ENCODE measurements at places on chromosomes 7 and 10.

GRCh38 chr7:24403557-24403956 is 119.6 kb downstream of the NPY start:
- DNase-seq, result no peak

GRCh38 chr10:133141144-133141957 is 18.7 kb upstream of the KNDC1 start:
- DNase-seq, result no peak

DNA sequence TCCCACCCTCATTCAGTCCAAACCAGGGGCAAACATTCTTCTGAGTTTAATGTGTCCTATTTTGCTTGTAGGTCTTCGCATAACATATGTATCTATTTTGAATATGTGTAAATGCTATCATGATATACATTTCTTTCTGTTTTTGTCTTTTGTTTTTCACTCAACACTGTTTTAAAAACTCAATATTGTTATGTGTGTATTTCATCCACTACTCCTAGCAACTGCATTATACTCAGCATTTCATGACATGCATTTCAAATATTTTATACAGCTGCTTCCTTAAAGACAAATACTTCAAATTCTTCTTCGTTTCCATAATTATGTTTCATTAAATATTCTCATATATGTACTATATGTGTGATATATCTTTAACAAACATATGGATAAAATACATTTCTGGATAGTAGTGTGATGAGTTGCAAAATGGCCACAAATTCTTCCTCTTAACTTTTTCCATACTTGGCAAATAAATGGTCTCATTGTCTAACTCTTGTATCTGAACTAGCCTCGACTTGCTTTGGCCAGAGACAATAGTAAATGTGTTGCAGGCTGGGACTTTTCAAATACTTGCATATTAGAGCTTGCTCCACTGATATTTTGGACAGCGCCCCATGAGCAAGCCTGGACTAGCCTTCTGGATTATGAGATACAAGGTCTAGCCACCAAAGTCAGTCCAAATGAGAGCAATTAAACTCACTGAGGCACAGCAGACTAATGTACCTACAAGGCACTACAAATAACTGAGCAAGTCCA is 539.7 kb upstream of the KCND2 start:
- DNase-seq, result no peak

DNA sequence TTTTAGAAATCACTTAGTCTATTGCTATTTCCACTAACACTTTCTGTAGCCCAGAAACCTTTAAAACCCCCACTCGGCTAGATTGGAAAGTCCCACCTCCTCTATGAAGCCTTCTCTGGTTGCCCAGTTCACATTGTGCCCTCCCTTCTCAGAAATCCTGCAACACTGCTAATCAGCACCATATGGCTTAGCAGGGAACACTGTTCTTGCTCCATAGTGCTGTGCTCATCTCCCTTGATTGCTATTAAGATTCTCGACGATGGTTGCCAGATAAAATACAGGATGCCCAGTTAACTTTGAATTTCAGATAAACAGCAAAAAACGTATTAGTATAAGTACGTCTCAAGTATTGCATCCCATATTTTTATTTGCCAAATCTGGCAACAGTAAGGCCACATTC is 40.1 kb upstream of the XPNPEP1 start:
- DNase-seq, result no peak

DNA sequence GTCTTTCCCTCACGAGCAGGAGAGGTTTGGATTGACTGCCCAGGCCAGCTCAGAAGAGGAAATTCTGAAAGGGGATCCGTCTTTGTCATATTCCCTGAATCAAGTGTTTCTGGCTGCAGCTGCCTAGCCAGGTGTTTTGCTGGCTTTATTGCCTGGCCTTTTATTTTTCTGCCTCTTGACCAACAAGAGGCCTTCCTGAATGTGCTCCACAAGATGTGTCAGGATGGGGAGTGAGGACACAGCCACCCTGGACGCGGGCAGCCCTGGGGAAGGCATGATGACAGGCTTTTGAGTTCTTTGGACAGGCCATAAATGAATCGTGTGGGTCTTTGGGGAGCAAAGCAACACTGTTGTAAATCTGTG is 163.6 kb downstream of the CAMK1D start:
- no peak for DNase-seq

GRCh38 chr10:87915406-87915805 is 52.0 kb downstream of the PTEN start:
- no peak for DNase-seq

DNA sequence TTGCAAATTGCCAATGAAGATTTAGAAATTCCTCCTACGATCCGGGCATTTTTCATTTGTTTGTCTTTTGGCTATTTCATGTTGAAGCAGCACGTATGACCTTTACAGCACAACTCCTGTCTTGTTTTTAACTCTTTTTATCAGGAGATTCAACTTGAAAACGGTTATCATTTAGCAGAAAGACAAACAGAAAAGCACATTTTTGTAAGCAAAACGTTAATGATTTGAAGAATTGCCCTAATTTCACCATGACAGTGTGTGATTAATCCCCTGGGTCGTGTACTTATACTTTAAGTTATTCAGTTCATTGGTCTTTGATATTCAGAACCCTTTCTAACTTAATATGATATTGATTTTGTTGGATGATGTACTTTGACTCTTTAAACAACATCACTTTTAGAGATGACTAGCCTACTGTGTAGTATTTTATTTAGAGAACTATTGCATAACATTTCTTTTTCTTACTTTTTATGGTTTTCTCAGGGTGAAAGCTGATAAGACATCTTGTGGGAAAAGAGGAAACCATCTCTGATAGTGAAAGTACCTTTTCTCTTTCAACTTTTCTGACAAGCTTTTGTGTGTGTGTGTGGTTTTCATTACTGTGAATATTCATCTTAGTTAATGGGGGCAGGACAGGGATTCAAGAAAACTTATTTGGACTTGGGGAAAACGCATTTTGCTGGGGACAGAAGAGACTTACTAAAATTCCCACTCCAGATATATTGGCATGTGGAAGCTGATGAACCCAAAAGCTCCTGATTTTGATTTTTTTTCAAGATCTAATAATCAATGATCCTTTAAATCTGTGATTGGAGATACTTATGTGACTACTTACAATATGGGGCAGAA is 8.1 kb downstream of the HHEX start:
- no peak for DNase-seq

DNA sequence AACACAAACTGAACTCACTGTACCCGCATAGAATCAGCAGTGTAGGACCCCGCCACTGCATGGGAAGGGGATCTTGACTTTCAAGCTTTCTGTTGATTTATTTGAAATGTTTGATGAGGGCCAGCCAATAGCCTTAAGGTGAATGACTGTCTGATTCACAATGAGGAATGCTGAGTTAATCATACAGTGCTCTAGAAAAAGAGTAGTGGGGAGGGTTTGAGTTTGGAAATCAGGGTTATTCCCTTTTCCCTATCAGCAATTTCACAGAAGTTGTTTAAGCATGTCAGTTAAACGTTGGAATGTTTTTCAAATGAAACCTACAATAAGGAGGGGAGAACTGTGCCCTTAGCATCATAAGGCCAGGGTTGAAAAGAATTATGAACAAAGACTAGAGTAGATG is 937.5 kb downstream of the GRID1 start:
- DNase-seq, result no peak

- no peak for DNase-seq
Measured at GRCh38 chr7:126222782-126223181, 1030.0 kb downstream of the GRM8 start.

GRCh38 chr7:68362745-68363518 is 1235.3 kb upstream of the AUTS2 start:
- DNase-seq, result no peak

- no peak for DNase-seq
Measured at GRCh38 chr10:30781670-30782121, 152.1 kb upstream of the LYZL2 start.

DNA sequence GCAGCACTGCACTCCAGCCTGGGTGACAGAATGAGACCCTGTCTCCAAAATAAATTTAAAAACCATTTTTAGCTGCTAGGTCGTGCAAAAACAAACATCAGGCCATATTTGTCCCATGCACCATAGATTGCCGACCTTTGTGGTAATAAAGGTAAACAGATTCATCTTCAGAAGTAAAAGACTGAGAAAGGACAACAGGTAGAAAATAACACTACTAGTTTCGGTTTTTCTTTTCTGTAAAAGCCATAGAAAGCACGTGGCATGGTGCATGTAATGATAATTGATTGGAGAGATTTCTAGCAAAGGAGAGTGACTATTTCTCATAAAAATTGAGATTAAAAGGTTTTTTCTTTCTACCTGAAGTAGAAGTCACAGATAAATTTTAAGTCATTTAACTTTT is 93.9 kb downstream of the DNAH11 start:
- no peak for DNase-seq

DNA sequence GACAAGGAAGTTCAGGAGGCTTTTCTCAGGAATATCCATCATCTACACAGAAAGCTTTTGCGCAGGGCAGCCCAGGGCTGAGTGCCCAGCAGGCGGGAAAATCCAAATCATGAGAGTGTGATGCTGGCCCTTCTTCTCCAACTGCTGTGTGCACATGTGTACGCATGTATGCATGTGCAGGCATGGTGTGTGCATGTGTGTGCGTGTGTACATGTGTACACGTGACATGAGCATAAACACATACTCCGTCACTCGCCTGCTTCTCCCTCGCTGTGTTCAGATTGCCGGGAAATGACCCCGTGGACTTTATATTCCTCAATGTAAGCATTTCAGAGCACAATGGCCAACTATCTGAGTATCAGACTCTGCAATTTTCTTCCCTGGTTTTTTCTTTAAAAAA is 85.1 kb downstream of the PRPF18 start:
- DNase-seq, result no peak

- no peak for DNase-seq
Measured at GRCh38 chr10:78879621-78880020, 189.1 kb upstream of the ZMIZ1 start.

DNA sequence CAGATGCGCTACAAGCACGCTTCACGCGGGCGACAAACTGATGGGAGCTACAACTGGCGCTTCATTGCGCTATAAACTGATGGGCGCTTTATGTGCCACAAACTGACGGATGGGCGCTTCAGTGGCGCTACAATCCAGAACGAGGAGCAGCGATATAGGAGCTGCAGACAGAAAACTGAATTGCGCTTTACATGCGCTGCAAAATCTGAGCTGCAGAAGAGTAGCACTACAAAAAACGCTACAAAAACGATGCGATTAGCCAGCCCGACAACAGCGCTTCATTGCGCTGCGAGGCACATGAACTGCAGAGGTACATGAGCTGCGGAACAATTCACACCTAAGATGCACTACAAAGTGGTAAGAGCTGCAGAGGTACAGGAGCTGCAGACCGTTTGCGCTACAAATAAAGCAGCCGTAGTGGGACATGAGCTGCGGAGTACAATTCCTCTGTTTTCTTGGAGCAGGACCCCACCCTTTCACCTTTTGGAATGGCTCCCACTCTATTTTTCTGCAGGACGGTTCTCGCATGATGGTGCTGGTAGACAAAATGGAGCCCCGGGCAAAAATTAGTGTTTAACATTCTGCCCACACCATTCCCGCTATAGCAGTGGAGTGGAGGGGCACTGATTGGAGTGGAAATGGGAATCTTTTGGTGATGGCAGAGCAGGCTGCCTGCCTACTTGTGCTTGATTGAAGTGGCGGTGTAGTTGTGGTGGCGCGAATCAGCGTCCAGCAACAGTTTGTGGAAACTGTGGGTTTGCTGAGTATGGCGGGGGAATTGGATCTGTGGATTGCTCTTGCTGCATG is 1.2 kb upstream of the SGCE start:
- DNase-seq, result peak; percentile 5

GRCh38 chr7:47258798-47259197 is 323.1 kb downstream of the TNS3 start:
- no peak for DNase-seq

DNA sequence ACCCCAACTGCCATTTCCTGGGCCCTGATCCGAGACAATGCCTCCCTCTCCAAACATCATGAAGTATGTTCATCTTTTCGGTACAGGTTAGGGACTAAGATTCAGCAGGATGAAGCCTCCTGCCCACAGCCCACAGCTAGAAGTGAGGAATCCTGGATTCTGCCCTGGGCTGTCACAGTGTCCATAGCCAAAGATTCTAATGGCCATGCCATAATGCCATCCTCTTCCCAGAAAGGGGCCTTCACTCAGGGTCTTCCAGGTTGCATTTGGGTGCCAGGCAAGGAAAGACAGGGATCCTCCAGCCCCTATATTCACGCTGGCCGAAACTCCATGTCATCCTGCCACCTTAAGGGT is 15.7 kb upstream of the ZMIZ1 start:
- DNase-seq, result no peak

- no peak for DNase-seq
Measured at GRCh38 chr7:107315716-107316220, 147.0 kb downstream of the HBP1 start.

- DNase-seq, result no peak
Measured at GRCh38 chr7:136710751-136711150, 157.7 kb upstream of the CHRM2 start.

DNA sequence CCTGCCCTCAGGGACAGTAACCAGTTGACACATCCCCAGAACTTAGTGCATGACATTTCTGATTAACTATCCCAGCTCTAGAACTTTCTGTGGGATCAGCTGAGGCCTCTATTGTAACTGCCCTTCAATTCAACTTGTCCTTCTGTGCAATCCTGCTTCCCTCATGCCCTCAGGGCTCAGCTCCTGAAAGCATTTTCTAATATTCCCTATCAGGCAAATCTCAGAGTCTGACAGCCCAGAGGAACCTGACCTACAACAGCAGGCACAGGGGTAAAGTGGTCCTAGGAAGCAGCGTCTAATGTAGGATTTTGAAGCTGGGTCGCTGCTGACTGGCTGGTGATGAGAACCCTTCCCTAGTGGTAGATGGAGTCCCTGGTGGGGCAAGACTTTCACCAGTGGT is 13.6 kb upstream of the STN1 start:
- no peak for DNase-seq

- no peak for DNase-seq
Measured at GRCh38 chr10:98265403-98266378, 2.3 kb downstream of the LOXL4 start.

DNA sequence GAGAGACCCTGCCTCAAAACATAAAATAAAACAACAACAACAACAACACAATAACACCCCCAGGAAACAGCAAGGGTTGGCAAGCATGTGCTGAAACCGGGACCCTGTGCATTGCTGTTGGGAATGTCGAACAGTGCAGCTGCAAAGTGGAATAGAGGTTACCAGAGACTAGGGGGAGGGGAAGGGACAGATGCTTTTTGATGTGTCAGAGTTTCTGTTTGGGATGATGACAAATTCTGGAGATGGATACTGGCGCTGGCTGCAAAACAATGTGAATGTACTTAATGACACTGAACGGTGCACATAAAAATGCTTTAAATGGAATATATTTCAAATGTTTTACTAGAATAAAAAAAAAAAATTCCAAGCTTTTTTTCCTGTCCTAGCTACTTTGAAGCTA is 241.8 kb downstream of the TEX36 start:
- DNase-seq, result no peak
